ENCODE measurements at places on chromosomes 1 and 21. TPM values are rescaled to one million over a fixed set of nuclear protein-coding genes. Genes with fewer than 3 reads are reported as not detected.

The UQCRHL gene
- 3.2 TPM for total RNA-seq

The TOR1AIP2 gene
- 56.3 TPM for total RNA-seq

The CD1B gene
- total RNA-seq = not detected

The RAB7B gene
- total RNA-seq = 2.4 TPM

The DLGAP3 gene
- 134 TPM for total RNA-seq

The RNU1-4 gene
- 5,126 TPM for total RNA-seq
